NCI-H2029 (cell line): ENCODE measurements at places on chromosomes 2 and 18.

DNA sequence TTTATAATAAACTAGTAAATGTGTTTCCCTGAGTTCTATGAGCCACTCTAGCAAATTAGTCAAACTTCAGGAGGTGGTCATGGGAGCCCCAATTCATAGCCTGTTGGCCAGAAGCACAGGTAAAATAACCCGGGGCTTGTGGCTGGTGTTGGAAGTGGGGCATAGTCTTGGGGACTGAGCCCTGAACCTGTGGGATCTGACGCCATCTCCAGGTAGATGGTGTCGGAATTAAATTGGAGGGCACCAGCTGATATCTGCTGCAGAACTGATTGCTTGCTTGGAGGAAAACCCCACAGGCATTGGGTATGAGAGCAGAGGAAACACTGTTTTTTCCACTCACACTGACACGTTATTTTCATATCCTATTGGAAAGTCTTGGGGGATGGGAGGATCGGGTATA, 14.1 kb downstream of the NMS start:
- DNase-seq = no peak

- no peak for DNase-seq
Measured at GRCh38 chr2:147712051-147712450, 132.8 kb upstream of the ACVR2A start.

DNA sequence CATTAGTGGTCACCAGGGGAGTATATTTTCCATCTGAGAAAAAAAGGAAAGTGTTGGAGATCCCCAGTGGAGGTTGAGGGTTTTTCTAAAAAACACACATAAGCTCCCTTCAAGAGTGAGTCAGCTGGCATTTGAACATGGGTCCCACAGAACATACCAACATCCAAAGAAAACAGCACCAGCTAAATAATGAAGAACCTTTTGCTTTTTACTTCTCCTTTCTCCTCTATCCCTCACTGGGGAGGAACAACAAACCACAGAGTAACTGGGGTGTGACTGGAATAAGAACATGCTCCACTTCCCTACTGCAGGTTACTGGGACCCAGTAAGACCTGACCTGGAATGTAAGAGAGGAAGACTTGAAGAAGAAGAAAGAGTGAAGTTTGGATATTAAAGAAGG, 56.5 kb upstream of the RAPH1 start:
- DNase-seq = no peak

GRCh38 chr2:49714454-49714853, 560.1 kb upstream of the FSHR start:
- no peak for DNase-seq

DNA sequence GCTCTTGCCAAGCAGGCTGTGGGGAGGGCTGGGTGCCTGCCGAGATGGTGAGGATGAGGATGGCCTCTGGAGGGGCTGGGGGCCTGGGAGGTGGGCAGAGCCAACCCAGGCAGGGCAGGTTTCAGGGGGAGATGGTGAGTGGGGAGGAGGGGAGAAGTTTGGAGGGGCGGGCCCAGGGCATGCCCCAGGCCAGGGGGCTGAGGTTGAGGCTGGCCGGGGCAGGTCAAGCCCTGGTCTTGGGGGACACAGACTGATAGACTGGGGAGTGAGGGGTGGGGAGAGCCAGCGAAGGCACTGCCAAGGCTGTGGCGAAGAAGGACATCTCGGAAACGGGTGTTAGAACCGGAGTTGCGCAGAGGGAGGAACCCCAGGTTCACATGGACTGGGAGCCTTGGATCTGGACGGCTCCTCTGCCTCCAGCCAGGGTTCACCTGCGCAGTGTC, 12.6 kb downstream of the CAPN10 start:
- no peak for DNase-seq
